Naive thymus-derived CD8-positive, alpha-beta T cell (primary cell): ENCODE measurements at places on chromosomes 6 and 20. TPM values are rescaled to one million over a fixed set of nuclear protein-coding genes. Genes with fewer than 3 reads are reported as not detected.
A peak's percentile ranks its signal among the peaks of the same experiment; 100 is the strongest.

Gene GPX5
- total RNA-seq, result not detected

Gene TRIM15
- not detected for total RNA-seq

Gene GSTA2
- not detected for total RNA-seq

DNA sequence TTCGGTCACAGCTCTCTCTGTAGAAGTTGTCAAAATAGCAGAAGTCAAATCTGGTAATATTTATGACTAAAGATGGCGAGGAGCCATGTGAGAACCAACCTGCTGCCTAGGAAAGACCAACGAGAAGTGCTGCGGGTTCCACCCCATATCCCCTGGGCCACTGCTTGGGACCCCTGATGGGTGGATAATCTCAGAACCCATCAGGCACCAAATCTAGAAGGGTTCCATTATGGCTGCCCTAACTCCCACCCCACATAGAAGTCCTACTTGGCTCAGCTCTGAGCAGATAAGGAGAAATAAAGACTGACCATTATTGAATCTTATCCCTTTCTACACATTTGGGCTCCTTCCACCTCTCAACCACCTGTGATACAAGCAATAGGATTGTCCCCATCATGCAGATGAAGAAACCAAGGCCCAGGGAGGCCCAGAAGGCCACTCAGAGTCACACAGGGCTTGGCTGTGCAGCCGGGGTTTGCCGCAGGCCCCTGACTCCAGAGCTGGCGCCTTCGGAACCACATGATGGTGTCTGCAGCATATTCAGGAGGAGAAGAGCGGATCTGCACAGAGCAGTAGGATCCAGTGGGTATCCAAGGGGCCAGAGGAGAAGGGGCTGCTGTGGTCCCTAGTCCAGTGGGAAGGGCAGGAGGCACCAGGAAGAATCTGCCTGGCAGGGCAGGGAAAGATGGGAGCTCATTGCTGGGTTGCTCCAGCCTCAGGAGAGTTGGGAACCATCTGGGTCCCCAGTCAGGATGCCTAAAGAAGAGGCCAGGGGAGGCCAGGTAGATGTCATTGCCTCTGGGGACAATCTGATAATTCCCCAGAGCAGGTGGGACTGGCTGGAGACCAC, 9.6 kb upstream of the PCMTD2 start:
- peaks cover 15% of the 10 kb centered on the region for H3K4me1 ChIP-seq
- no peak for DNase-seq

GRCh38 chr6:62039605-62040004, 246.4 kb downstream of the KHDRBS2 start:
- H3K27me3 ChIP-seq, result no peaks in the 10 kb centered on the region
- H3K4me3 ChIP-seq, result no peak overlapping the region
- H3K4me1 ChIP-seq, result peaks cover 4% of the 10 kb centered on the region
- no peak overlapping the region for H3K27ac ChIP-seq

- no peak for DNase-seq
- no peak overlapping the region for H3K27ac ChIP-seq
- H3K36me3 ChIP-seq, result peaks cover 32% of the 10 kb centered on the region
- peaks cover 72% of the 10 kb centered on the region for H3K4me1 ChIP-seq
- no peak overlapping the region for H3K4me3 ChIP-seq
- no peaks in the 10 kb centered on the region for H3K27me3 ChIP-seq
Observed at GRCh38 chr6:45437439-45437815, 59.7 kb upstream of the SUPT3H start.

- H3K27ac ChIP-seq, result peak overlapping the region; percentile 41
- peaks cover 8% of the 10 kb centered on the region for H3K4me1 ChIP-seq
- H3K36me3 ChIP-seq, result peaks cover 28% of the 10 kb centered on the region
- H3K27me3 ChIP-seq, result no peaks in the 10 kb centered on the region
Observed at GRCh38 chr6:45351667-45352066, 23.5 kb downstream of the RUNX2 start.
